Omental fat pad (tissue), 4 donors: ENCODE measurements at places on chromosomes 7 and 10. TPM values are rescaled to one million over a fixed set of nuclear protein-coding genes. Genes with fewer than 3 reads are reported as not detected.

DNA sequence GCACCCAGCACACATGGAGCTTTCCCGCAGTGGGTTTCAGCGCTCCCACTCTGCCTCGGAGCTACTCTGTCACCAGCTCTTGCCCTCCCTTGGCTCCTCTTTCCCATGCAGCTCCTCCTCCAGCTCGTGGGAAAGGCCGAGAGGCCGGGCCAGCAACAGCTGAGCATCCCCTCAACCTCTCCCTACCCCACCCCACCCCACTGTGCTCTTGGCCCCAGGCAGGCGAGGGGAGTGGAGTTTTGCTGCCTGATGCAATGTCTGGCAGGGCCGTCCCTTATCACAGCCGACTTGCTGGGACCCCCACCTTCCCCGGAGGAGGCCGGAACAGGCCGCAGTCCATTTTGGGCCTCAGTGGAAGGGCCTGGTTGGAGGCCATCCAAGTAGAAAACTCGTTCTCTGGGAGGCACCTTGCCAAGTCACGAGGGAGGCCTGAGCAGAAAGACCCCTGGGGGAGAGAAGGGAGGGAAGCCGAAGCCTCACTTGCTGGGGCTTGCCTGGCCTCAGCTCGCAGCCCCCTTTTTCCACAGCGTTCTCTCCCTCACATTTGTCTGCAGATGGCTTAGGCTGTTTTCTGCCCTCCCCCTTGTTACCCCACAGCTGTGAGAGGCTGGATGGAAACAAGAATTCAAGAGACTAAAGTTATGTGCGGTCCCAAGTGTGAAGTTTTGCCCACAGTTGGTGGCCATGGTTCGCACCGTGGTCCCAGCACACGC lies 35.3 kb downstream of the CHST3 start:
- no peak for DNase-seq

- DNase-seq = no peak
Measured at GRCh38 chr10:103472005-103472404, 7.0 kb downstream of the CALHM3 start.

GRCh38 chr10:116521424-116522290 lies 24.1 kb upstream of the PNLIP start:
- DNase-seq = no peak

DNA sequence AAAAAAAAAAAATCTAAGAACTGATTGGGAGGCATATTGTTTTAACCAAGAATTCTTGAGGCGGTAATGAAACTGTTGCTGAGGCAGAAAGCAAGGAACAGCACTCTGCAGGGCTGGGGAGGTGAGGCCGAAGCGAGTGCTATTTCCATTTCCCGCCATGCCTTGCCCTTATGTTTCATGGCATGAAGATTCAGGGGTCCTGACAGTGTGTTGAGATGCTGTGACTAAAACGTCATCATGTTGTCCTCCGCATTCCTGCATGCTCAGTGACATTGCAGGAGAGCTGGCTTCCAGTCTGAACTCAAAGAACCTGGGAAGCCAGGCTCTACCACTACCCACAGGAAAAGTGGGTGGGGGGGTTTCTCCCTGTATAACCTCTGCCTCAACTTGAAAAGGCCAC lies 85.2 kb downstream of the EBF3 start:
- DNase-seq = no peak

GRCh38 chr7:140584195-140584851 lies 56.3 kb downstream of the DENND2A start:
- DNase-seq = no peak

GRCh38 chr10:32035038-32035437 lies 21.2 kb downstream of the KIF5B start:
- DNase-seq = no peak

GRCh38 chr10:25017661-25018060 lies 1.2 kb downstream of the THNSL1 start:
- DNase-seq = no peak

DNA sequence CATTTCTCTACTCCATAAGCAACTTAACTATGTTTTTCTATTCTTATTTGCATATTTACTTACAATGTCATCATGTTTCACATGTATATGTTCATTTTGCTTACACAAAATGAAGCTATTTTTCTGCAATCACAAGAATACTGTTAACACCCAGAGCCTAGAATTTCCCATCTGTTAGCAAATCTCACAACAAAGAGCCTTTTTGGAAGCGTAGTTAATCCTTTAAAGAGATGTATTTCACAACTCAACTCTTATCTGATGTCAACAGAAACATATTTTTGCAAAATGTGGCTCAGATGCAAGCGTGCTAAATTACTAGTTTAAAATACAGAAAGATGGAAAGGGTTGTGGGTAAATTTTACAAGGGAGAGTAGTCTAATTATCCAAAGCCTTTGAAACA lies 110.6 kb upstream of the COL1A2 start:
- DNase-seq = no peak

DNA sequence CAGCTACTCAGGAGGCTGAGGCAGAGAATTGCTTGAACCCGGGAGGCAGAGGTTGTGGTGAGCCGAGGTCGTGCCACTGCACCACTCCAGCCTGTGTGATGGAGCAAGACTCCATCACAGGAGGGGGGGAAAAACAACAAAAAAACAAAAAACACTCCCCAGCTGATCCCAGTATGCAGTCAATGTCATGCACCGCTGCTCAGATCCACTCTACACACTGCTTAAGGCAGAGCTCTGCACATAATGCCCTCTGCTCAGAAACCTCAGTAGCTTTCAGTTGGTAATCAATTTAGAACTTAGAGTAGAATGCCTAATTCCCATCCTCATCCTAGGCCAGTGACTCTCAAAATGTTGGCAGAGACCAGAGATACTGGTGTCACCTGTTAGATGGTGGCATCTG lies 43.9 kb downstream of the PDSS1 start:
- DNase-seq = no peak

GRCh38 chr10:49174261-49174925 lies 13.8 kb downstream of the TMEM273 start:
- DNase-seq = no peak

DNA sequence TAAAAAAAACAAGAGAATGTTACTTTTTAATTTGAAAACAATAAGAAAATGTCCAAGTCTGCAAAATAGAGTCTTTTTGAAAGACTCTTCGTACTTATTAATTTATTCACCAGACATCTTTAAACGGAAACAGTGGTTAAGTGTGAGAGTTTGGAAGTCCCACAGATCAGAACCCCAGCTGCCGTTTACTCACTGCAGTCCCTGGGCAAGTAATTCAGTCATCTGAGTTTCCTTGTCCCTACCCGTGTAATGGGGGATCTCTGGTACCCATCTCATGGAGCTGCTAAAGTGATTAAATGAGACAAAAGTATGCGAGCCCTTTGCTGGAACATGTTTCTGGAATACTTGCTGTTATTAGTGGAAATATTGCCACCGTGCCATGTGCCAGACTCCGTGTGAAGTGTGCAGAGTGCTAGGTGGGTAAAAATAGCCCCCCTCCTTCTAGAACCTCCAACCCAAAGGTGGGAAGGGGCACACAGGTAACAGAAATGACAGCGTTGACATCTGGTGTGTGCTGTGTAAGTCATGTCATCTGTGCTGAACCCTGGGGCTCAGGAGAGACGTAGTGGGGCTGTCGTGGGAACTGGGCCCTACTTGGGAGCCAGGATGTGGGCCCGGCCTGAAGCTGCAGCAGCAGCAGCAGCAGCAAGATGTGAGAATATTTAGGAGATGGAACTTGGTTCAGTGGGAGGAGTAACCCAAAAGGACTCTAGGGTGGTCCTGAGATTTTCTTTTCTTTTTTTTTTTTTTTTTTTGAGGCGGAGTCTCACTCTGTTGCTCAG lies 140.5 kb downstream of the CUX1 start:
- DNase-seq = no peak

DNA sequence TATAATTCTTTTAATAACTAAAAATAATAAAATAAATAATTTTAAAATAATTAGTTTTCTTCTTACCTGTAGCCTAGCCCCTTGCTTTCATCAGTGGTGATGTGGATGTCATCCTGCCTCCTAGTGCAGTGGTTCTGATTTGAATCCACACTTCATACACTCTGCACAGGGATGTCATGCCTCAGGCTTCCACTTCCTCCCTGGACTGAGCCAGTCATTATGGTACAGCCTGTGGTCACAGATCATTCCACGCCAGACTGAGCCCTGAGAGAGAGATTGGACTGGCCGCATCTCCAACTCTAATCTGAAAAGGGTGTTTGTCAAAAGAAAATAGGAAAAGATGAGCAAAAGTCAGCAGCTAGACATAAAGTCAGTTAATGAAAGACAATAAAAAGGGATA lies 436.2 kb upstream of the IGFBP3 start:
- no peak for DNase-seq

DNA sequence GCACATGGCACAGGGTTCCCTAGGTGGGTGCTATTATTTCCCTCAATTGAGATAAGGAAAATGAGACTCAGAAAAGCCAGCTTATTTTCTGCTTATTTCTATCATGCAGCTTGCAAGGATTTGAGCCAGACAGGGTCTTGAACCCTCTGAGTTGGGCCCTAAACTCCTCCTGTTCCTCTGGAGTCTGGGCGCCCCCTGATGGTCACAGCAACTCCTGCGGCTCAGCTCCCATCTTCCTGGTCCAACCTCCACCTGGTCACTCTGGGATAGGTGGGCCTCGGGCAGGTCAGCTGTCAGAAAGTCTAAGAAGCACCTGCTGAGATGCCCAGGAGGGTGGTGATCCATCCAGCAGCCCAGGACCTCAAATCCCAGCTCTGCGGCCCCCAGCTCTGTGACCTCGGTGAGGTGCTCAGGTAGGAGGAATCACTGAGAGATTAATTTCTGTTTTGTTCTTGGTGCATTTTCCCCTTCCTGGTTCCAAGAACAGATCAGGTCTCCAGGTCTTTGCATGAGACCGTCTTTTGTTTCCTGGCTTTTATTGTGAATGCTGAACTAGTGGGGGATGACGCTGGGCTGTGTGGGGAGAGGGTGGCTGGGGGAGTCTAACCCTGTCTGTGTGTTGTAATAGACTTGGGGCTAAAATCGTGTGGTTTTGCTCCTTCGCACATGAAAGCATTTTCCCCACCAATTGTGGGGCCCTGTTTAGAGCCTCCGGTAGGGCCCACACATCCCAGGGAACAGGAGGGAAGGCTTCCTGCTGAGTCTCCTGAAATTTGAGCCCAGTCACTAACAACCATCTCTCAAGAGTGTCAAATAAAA lies 32.8 kb downstream of the TMEM130 start:
- DNase-seq = no peak

- no peak for DNase-seq
Measured at GRCh38 chr10:30118590-30118989, 59.2 kb upstream of the JCAD start.

GRCh38 chr7:22726345-22726906 lies 574 bp upstream of the IL6 start:
- no peak for DNase-seq

DNA sequence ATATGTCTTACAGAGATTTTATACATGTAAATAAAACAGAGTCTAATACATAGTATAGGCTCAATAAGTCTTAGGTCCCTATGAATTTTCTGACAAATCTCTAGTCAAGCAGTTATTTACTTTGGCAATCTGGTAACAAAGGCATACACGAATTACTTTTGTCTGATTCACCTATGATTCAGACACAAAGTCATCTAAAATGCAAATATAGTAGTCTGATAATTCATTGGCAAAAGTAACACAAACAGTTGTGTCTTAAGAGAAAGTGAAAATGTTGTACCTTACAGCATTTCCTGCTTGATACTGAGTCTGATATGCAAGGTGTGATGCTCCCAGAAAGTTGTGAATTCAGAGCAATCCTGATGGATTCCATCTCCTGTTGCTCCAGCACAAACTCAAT lies 209.4 kb upstream of the PRSS1 start:
- DNase-seq = no peak

DNA sequence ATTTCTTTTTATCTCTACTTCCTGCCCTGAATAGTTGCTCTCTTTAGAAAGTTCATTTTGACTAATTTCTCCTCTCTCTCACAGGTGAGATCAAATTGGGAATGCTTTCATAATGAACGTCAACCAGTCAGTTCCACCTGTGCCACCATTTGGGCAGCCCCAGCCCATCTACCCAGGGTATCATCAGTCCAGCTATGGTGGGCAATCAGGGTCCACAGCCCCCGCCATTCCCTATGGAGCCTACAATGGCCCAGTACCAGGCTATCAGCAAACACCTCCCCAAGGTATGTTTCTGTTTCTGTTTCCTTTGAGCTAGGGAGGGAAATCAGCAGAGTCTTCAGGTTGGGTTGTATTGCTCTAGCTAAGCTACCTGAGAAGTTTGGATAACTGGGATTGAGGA lies 2.5 kb downstream of the SEC24C start:
- no peak for DNase-seq

DNA sequence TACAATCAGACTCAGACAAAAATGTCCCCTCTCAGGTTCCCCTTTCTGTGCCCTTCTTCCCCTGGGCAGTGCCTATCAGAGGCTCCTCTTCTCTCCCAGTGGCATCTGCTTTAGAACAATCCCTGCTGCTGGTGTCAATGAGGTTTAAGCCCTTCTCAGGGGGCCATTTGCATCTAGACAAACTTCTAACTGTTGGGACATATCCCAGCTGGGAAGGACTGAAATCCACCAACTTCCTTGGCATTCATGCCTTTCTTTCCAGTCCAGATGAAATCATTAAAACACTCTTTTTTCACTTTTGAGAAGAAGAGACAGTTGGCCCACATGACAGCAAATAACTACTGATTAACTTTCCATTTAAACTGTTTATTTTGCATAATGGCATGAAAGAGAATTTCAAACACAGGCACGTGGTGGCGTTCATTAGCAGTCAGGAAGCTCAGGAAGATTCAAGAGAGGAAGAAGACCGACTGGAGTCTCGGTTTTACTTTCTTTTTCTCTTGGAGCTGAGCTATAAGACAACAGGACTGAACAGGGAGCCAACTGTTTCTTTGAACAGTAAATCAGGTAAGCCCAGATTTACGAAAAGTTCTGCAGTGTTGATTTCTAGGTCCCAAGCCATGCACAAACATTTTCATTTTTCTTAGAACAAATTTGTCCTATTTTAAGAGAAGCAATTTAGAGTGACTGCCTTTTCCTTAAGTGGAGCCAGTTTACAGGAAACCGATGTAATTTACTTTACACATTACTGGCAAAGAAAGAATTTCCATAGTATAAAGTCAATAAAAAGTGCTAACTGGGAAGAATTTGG lies at the start of gene GIMAP2:
Gene GIMAP2, plus strand, starts transcription at position 488 of the 811 bp plus-strand sequence. CDS start 1,354 bp downstream, outside the sequence.
- no peak for DNase-seq

DNA sequence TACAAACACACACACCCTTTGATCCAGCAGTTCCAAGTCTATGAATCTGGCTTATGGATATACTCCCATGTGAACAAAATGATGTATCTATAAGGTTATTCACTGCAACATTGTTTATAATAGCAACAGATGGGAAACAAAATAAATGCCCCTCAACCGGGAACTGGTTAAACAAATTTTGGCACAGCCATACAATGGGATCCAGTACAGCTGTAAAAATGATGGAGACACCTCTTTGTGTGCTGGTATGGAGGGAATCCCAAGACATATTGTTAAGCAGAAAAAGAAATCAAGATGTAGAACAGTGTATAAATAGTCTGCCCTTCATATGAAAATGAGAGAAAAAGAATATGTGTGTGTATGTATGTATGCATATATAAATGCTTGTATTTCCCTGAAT lies 155.5 kb downstream of the SNX10 start:
- DNase-seq = no peak

- DNase-seq = no peak
Measured at GRCh38 chr10:122587098-122587760, 26.7 kb downstream of the DMBT1 start.

The COL26A1 gene
- total RNA-seq = 0.37 TPM

The SLC26A5 gene
- total RNA-seq = 0.19 TPM

The METTL27 gene
- total RNA-seq = 3.4 TPM

The FAM25A gene
- total RNA-seq = not detected

The SEMA3E gene
- total RNA-seq = 6.3 TPM

The NRBF2 gene
- total RNA-seq = 16.8 TPM
